ENCODE measurements at places on chromosomes 4 and X.

DNA sequence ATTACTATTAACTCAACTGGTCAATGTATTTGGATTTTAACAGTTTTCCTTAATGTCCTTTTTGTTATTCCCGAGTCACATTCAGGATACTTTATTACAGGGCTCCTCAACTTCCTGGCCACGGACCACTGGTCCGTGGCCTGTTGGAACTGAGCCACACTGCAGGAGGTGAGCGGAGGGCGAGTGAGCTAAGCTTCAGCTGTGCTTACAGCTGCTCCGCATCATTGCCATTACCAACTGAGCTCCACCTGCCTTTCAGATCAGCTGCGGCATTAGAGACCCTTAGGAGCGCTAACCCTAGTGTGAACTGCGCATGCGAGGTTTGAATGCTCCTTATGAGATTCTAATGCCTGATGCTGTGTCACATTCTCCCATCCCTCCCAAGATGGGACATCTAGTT is 591.7 kb downstream of the CCSER1 start:
- DNase-seq, result no peak

GRCh38 chrX:68433981-68434299 is 645 bp upstream of the OPHN1 start:
- no peak for DNase-seq

- DNase-seq, result no peak
Measured at GRCh38 chrX:9846631-9847030, 60.4 kb downstream of the SHROOM2 start.

- DNase-seq, result no peak
Measured at GRCh38 chr4:69523385-69524132, 27.9 kb upstream of the UGT2B4 start.

DNA sequence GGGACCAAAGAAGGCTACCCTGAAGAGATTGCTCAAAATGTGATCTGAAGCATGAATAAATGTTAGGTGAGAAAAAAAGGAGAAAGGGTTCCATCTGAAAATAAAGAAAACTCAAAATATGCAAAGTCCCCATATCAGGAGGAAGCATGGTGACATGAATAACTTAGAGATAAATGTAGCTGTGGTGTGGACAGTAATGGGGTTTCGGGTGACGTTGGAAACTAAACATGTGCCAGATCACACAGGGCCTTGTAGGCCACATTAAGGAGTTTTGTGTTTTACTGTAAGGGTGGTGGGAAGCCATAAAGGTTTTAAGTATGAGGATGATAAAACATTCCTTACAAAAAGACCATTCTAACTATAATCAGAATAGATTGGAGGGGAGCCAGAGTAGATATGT is 40.3 kb upstream of the ACSL4 start:
- DNase-seq, result no peak

- DNase-seq, result no peak
Measured at GRCh38 chrX:21756785-21757529, 959 bp downstream of the SMPX start.

GRCh38 chr4:88158489-88159228 is at the start of gene ABCG2:
TSS of gene ABCG2 (minus strand) at chr4:88158639. CDS start at chr4:88139995, 18,644 bp downstream.
- no peak for DNase-seq

GRCh38 chr4:54840992-54841768 is 183.4 kb downstream of the KIT start:
- DNase-seq, result no peak

GRCh38 chr4:73259571-73260090 is 1.0 kb upstream of the ANKRD17 start:
- no peak for DNase-seq

DNA sequence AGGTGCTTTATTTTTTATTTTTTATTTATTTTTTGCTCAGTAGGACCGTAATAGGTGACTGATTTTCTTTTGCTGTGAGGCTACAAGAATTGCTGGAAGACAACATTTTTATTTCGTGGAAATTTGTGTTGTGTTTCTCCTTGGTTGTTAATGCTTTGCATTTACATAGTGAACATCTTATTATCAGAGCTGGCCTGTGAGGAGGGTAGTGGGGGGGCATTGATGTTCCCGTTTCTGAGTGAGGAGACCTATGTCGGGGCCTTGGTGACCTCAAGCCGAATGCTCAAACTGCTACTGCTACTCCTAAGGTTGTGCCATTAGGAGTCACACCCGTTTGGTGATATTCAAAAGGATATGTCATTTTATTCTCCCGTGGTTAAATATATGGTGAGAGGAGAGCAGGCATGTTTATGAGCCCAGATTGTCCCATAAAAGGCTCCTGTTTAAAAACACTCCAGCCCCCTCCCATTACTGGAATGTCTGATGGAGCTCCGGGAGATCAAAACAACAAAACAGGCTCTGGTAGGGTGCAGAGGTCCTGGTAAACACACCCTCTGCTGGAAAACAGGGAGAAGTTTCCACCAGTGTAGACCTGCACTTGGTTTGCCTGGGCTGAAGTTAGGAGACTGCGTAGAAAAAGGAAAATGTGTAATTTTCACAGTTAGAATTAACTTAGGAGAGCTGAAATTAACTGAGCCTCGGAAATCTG is 5.6 kb downstream of the PDGFRA start:
- DNase-seq, result no peak

GRCh38 chr4:1765409-1766072 is 27.6 kb upstream of the FGFR3 start:
- DNase-seq, result no peak

- DNase-seq, result no peak
Measured at GRCh38 chr4:27463816-27464215, 603.2 kb downstream of the STIM2 start.

GRCh38 chr4:22268350-22269025 is 247.4 kb downstream of the ADGRA3 start:
- DNase-seq, result no peak

DNA sequence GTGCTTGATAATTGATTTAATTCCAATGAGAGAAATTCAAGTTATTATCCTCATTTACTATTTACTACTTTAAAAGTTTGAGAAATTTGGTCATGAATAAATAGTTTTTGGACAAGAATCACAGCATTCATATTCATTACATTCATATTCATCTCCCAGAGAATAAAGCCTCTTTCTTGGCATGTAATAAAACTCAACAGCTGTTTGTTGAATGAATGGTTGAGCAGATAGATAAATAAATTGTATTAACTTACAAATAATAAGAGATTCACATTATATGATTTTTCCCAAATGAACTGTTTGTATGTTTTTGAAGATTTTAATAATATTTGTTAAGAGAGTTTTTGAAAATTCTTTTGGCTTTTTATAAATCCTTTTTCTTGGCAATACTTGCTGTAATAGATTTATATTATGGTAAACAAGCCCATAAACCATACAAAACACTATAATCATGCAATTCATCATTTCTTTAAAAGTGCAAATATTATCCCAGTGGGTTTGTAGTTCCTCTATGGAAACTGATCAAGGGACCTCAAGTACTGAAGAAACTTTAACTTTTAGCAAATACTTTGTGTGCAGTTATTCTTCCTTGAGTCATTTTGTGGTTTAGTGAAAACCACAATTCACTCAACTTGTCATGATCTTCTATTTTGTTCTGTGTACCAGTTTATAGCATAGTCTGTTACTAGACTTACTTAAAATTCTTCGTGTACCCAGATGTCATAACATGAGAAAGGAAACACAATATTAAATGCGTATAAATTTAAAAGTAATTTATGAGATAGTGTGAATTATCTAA is 371.8 kb downstream of the ADGRL3 start:
- no peak for DNase-seq

GRCh38 chr4:169164669-169165415 is 105.9 kb downstream of the SH3RF1 start:
- DNase-seq, result no peak

- no peak for DNase-seq
Measured at GRCh38 chr4:122739174-122739573, 6.7 kb downstream of the BBS12 start.

DNA sequence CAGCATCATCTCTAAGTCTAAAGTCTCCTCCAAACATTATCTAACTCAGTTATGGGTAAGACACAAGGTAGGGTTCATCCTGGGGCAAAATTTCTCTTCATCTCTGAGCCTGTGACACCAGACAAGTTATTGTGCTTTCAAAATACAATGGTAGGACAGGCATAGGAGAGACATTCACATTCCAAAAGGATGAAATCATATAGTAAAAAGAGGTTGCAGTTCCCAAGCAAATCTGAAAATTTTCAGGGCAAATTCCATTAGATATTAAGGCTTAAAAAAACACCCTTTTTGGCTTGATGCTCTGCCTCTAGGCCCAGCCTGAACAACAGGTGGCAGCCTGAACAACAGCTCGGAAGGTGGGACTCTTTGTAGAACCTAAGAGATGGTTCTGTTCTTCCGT is 448.3 kb upstream of the SLIT2 start:
- DNase-seq, result no peak

DNA sequence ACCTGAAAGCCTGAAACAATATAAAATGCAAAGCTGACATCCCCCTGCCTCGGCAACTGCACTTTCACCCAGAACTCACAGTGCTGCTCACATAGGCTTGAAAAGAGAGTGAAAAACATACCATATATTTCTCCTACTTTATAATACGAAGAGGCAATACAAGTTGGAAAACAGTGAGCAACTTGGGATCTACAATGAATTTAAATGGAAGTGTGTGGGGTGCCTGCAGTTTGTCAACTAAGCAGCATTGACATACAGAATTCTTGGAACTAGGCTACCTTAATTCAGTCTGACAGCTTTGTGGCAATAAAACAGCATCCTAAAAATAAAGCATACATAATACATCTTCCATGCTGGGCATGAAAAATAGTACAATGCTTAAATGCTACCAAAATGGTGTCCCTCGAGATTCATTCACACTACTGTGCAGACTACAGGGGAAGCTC is 8.0 kb downstream of the GASK1B start:
- DNase-seq, result no peak

DNA sequence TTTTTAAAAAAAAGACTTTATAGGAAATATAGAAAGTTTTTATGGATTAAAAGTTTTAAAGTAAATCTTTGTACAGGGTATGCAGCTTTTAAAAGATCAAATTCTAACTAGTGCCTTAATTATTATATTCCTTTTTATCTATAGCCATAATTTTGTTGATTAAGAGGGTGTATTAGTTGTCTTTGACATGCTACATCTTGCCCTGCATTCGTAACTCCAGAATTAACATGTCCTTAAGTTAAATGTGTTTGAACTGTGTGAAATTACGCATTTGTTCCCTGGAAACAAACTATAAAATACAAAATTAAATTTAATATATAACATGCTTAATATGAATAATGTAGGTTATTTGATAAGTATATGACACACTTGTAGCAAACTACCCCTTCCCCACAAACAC is 66.3 kb downstream of the PTPN13 start:
- no peak for DNase-seq

GRCh38 chr4:174212061-174212460 is 71.4 kb downstream of the FBXO8 start:
- no peak for DNase-seq

- DNase-seq, result no peak
Measured at GRCh38 chr4:83405844-83406816, 49.5 kb downstream of the HELQ start.

DNA sequence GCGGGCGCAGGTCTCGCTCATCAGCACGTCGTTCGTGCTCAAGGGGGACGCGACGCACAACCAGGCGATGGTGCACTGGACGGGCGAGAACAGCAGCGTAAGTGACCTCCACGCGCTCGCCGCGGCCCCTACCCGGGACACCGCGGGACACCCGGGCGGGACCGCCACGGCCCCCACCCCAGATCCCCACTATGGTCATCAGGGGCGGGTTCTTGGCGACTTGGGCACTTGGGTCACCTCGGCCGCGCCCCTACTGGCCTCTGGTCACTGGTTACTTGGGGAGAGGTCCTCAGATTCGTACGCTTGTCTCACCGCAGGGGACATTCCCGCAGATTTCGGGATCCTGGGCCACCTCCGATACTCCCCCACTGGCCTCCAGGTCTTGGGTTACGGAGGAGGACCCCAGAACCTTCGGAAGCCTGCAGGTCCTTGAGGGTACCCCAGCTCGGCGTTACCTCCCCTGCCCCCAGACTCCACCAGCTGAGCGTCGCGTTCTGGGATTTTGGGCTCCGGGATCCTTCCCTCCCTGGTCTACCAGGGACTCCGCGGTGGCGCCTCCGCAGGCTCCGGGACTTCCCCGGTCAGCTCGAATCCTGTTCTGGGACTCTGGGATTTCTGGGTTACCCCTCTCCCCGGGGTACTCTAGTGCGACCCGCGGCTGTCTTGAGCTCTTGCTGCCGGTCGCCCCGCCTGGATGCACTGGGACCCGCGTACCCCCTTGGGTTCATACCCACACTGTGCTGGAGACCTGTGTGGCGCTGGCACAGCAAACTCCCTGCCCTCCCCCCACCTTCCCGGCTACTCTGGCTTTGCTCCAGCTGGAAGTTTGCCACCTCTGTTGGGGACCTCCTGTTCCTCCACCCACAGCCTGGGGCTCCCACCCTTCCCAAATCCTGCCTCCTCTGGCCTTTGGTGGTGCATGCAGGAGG is 956 bp downstream of the SORCS2 start:
- no peak for DNase-seq

- no peak for DNase-seq
Measured at GRCh38 chr4:6437826-6438238, 34.6 kb downstream of the PPP2R2C start.

- DNase-seq, result no peak
Measured at GRCh38 chr4:65391382-65391781, 278.9 kb downstream of the EPHA5 start.

- DNase-seq, result no peak
Measured at GRCh38 chr4:78949735-78950134, 10.5 kb upstream of the PAQR3 start.

- DNase-seq, result no peak
Measured at GRCh38 chr4:103397541-103397940, 199.4 kb upstream of the CENPE start.

DNA sequence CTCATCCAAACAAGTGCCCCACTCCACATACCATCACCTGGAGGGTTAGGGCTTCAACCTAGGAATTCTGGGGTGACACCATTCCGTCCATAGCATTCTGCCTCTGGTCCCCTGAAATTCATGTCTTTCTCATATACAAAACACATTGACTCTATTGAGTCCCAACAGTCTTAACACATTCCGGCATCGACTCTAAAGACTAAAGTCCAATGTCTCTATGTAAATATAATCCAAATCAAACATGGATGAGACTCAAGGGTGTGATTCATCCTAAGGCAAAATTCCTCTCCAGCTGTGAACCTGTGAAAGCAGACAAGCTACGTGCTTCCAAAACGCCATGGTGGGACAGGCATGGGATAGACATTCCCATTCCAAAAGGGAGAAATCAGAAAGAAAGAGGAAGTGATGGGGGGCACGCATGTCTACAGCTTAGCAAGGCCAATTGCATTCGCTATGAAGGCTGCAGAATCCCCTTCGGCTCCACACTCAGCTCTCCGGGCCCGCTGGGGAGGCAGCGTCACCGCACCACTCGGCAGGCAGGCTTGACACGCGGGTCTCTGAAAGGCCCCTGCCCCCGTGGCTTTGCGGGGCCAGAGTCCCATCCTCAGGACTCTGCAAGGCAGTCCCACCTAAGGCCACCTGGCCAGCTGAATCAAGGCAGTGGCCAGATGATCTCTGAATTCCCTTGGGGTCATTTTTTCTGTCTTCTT is 53.2 kb downstream of the ADRA2C start:
- no peak for DNase-seq

GRCh38 chrX:137569470-137569891 is 3.6 kb downstream of the ZIC3 start:
- DNase-seq, result no peak

- no peak for DNase-seq
Measured at GRCh38 chr4:19992471-19993093, 259.1 kb upstream of the SLIT2 start.

Data from smooth muscle cell of the brain vasculature (primary cell).